Cortex of kidney (tissue), 1 donor: ENCODE measurements at places on chromosomes 4 and X.

DNA sequence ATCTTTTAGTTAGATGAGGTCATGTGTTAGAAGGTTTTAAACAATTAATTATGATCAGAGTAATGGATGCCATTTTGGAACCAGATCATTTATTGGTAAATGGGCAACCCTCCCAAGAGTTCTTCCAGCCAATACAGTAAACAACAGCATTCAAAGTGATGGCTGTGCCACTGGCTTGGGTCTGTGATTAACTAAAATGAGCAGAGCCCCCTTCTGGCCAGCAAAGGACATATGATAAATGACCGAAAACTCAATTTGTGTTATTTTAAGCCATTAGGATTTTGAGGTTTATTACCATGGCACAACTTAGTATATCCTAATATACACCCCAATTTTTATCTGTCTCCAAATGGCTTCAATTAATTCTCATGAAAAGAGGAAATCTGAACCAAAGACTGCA is 90.8 kb upstream of the NPFFR2 start:
- no peak for DNase-seq

GRCh38 chr4:39047681-39048080 is 14.4 kb upstream of the KLHL5 start:
- no peak for DNase-seq

GRCh38 chr4:174248407-174248806 is 35.1 kb downstream of the FBXO8 start:
- no peak for DNase-seq

GRCh38 chr4:62360156-62360545 is 1160.0 kb downstream of the ADGRL3 start:
- DNase-seq, result no peak

DNA sequence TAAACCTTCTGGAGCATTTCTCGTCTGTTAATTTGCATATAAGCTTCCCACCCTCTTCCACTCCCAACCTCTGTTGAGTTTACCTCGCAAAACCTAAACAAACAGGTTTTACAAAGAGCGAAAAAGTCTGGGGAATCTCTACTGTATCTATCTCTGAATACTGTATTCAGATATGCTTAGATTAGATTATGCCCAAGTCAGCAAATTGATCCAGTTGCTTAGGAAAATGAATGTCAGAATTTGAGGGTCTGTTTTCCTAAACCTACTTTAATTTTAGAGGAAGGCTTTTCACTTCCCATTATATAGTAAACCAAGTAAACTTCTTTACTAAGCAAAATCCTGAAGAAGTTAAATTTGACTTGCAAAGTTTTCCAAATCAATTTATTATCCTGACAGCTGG is 6.7 kb downstream of the CCNA2 start:
- DNase-seq, result no peak

- no peak for DNase-seq
Observed at GRCh38 chr4:32462944-32463343, 1742.8 kb downstream of the PCDH7 start.

GRCh38 chr4:41359422-41359775 is 102.7 kb downstream of the UCHL1 start:
- DNase-seq, result no peak

DNA sequence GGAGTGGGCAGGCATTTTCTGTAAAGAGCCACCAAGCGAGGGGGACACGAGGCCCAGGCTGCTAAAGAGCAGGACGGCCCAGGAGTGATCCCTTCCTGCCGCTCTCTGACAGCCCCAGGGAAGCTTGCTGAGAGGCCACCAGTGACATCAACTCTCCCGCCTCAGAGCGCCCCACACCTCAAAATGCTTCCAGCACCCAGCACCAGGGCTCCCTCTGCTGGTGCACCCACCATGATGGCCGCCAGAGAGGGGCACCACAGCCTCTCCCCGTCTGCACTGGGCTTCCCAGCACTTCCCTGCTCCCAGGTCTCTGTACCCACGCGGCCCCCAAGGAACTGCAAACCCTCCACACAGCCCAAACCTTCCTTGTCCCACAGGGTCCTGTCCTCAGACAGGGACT is 40.4 kb downstream of the GAK start:
- no peak for DNase-seq

- DNase-seq, result no peak
Observed at GRCh38 chr4:22512306-22512705, 3.6 kb downstream of the ADGRA3 start.

GRCh38 chr4:91997045-91997444 is 306.7 kb upstream of the GRID2 start:
- no peak for DNase-seq

DNA sequence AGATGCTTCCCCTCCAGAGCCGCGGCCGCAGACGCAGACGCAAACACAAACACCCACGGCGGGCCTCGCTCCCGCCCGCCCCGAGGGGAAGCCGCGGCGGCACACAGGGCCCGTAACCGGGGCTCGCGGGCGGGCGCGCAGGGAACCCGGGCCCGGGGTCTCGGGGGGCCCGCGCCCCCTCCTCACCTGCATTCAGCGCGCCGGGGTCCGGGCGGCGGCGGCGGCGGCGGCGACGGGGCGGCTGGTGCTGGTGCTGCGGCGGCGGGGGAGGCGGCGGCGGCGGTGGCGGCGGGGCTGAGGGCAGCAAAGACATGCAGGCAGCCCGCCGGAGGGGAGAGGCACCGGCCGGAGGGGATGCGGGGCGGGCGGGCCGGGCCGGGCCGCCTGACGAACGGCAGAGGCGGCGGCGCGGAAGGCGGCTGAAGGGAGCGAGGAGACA is 255 bp upstream of the CNOT6L start:
- DNase-seq, result no peak

DNA sequence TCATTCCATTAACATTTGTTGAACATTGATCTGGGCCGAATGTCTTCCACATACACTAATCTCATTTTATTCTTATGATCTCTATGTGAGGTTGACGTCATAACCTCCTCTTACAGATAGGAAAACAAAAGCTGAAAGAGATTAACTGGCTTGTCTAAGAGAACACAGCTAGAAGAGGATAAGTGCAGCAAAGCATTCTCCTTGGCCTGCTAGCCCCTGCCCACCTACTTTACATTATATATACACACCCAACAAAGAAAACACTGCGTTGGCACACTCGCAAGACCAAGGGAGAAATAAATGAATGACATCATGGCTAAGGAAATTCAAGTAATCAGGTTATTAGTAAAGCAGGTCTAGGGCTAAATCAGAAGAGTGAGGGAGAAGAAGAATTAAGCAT is 138.4 kb downstream of the PARM1 start:
- no peak for DNase-seq

DNA sequence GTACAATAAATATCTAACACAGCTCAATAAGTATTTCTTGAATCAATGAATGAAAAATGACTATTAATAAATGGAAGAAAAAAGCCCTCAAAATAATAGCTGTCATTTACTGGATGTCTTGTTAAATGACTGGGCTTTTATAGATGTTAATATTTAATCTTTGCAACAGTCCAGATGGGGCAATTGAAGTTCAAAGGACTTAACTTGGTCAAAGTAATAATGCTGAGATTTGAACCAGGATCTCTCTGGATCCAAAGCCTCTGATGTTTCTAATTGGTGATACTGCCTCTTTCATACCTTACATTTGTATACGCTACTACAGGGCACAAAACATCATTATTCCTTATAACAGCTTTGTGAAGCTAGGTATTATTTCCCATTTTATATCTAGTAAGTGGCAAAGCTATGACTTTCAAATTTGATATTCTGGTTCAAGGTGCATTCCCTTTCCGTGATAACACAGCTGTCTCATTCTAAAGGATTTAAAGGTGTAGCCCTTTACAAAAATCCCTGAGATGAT is 72.6 kb downstream of the DCK start:
- DNase-seq, result no peak

DNA sequence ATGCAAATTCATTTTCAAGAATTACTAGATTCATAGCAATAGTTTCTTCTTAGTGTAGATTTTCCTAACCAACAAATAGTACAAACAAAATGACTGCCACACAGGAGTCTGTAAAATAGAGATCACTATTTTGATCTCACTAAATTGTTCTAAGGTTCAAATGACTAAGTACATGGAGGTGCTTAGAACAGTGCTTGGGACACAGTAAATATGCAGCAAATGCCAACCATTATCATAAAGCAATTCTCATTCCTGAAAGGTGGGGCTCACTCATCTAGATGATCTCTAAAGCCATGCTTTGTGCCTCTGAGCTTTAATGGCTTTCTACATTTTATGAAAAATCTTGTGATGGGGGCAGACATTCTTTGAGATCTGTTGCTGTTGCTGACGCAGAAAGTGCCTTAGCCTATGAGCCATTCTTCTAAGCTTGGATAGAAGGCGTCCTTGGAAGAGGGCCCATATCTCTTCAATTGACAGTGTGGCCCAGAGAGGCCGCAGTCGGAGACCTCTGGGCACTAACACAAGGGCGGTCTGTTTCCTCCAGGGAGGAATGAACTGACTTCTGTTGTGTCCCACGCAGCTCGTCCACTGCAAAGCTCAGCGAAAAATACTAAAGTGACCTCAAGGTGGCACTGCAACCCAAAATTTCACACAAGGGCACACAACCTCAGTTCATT is 23.5 kb downstream of the TLR10 start:
- DNase-seq, result no peak

- no peak for DNase-seq
Observed at GRCh38 chrX:110407910-110408545, 49.4 kb downstream of the RTL9 start.

GRCh38 chr4:7675136-7675535 is 240.4 kb upstream of the PSAPL1 start:
- DNase-seq, result no peak

- no peak for DNase-seq
Observed at GRCh38 chrX:20517565-20517964, 250.9 kb upstream of the RPS6KA3 start.

- DNase-seq, result no peak
Observed at GRCh38 chr4:137343221-137343620, 189.1 kb downstream of the PCDH18 start.

- DNase-seq, result no peak
Observed at GRCh38 chrX:19875050-19875431, 12.4 kb downstream of the SH3KBP1 start.

GRCh38 chrX:150455215-150455608 is 92.1 kb downstream of the MAMLD1 start:
- no peak for DNase-seq

- DNase-seq, result no peak
Observed at GRCh38 chrX:118569676-118570075, 74.1 kb downstream of the DOCK11 start.

DNA sequence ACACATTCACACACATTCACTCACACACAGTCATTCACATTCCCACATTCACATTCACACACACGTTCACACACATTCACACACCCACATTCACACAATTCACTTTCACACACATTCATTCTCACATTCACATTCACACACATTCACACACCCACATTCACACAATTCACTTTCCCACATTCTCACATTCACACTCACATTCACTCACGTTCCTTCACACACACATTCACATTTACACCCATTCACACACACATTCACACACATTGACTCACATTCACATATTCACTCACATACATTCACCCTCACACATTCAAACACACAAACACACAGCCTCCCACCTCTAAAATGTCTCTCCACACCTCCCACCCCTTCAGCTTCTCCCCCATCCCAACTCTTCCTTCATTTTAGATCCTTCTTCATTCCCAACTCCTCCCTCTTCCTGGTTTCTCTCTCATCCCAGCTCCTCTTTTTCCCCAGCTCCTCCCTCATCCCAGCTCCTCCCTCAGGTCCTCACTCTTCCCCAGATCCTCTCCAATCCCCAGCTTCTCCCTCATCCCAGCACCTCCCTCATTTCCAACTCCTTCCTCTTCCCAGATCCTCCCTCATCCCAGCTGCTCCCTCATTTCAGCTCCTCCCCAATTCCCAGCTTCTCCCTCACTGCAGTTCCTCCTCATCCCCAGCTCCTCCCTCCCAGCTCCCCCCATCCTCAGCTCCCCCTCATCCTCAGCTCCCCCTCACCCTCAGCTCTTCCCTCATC is 111.0 kb downstream of the FAM53A start:
- no peak for DNase-seq

DNA sequence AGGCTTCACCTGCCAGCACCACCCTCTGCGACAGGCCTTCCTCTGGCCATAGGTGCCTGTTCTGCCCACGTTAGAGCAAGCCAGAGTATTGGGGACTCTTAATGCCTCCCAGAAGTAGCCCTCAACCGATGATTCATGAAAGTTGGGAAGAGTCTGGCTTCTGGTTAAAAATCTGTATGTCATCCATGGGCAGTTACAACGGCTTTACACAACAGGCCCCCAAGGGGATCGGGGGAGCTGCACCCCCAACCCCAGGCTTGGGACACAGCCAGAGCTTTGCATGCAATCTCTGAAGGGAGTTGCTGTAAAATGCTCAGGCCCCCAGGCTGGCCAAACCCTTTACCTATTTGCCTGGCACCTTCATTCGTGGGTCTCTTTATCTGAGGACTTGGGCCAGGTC is 5.4 kb upstream of the CYTL1 start:
- DNase-seq, result no peak

DNA sequence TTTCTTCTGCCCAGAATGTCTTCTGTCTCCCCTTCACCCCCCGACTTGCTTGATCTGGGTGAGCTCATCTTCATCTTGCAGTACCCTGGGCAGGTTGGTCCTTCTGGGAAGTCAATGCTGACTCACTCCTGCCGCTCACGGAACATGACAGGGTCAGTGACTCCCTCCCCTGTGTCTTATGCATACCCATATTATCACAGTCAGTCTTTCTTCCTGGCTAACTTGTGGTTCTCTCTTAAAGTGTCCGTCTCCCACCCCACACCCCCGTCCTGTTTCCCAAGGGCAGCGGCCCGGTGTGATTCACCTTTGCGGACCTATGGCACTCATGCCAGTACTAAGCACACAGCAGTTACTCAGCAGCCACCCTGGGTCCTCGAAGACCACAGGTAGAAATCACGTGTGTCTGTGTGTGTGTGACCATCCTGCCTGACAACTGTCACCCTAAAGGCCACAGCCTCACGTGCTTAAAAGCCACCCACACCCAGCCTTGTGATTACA is 17.7 kb downstream of the IQSEC2 start:
- no peak for DNase-seq

DNA sequence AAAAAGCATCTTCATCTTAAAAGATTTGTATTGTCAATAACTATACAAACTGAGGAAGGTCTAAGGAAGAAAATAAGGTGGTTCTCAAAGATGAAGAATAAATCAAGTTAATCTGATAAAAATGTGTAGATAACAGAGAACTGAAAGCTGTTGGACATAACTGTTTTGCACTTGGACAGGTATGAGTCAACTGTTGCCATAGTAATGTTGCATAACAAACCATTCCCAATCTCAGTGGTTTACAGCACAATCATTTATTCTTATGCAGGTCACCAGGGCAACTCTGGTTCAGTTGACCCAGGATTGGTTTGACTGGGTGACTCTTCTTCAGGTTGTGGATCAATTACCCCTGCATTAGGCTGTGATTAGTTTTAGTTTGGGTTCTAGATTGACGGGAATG is 2197.7 kb downstream of the ARAP2 start:
- no peak for DNase-seq

DNA sequence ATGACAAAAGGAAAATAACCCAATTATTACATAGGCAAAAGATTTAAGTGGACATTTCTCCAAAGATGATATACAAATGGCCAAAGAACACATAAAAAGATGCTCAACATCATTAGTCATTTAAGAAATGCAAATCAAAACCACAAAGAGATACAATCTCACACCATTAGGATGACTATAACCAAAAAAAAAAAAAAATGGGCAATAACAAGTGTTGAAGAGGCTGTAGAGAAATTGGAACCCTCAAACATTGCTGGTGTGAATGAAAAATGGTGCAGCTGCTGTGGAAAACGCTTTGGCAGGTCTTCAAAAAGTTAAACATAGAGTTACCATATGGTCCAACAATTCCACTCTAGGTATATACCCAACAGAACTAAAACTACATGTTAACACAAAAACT is 5.6 kb upstream of the PRDX4 start:
- DNase-seq, result no peak
